ENCODE measurements at places on chromosomes 4 and X.
A peak's percentile ranks its signal among the peaks of the same experiment; 100 is the strongest.

- no peak for DNase-seq
These were observed 54.8 kb downstream of the C4orf51 start for GRCh38 chr4:145734576-145735346.

DNA sequence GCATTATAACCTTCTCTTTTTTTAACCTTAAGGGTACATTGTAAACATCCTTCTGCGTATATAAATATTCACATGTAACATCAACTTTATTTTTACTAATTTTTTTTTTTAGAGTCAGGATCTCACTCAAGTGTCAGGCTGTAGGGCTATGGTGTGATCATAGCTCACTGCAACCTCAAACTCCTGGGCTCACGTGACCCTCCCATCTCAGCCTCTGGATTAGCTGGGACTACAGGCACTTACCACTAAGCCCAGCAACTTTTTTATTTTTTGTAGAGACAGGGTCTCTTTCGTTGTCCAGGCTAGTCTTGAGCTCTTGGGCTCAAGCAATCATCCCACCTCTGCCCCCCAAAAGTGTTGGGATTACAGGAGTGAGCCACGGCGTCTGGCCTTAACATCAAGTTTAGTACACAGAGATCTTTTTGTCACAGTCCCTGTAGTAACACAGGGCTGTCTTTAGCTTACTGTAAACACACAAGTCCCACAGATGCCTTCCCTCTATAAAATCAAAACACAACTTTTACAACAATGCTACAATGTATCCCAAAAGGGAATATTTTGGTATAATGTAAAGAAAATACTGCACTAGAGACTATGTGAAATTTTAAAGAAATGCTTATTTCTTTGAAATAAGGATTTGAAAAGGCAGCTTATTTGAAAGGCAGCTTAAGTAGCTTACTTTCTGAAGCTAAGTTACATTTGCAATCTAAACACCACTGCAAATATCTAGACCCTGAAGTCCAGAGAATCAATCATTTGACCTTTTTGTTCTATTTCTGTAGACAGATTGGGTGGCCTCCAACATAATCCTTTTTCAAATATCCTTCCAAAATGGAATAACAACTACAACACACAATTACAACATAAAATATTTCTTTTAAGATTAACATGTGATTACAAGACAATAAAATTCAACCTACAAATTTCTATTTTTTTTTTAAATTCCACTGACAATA is 116.0 kb downstream of the APBB2 start:
- no peak for DNase-seq

GRCh38 chr4:6566391-6567190 is 8.4 kb upstream of the MAN2B2 start:
- DNase-seq, result no peak

DNA sequence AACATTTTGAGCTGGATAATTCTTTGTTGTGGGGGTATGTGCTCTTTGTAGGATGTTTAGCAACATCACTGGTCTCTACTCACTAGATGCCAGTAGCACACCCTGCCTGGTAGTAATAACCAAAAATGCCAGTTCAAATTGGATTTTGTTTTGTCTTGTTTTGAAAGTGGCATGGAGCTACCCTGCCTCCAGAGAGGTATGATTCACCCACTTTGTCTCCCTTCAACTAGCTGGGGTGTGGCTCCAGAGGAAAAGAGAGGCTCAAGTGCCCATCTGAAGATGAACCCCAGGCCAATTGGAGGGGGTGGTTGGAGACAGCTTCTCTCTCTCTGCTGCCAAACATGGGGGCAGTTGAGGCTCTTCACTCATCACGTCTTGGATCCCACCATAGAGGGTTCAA is 34.5 kb downstream of the NIPAL1 start:
- no peak for DNase-seq

DNA sequence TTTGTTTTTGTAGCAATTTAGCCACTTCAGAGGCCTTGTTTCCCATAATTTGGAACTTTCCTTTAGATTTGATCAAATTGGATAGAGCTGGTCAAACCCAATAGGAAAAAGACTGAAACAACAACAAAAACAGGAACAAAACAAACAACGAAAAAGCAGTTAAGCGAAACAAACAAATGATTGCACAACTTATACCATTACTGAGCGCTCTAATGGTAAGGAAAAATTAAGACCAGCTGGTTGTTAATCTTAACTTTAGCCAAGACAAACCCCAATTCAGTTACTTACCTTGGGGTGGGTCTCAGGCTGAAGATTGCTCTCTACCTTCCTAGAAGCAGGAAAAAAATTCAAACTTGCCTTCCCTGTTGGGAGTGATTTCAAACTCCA is 38.3 kb downstream of the SPCS3 start:
- no peak for DNase-seq

DNA sequence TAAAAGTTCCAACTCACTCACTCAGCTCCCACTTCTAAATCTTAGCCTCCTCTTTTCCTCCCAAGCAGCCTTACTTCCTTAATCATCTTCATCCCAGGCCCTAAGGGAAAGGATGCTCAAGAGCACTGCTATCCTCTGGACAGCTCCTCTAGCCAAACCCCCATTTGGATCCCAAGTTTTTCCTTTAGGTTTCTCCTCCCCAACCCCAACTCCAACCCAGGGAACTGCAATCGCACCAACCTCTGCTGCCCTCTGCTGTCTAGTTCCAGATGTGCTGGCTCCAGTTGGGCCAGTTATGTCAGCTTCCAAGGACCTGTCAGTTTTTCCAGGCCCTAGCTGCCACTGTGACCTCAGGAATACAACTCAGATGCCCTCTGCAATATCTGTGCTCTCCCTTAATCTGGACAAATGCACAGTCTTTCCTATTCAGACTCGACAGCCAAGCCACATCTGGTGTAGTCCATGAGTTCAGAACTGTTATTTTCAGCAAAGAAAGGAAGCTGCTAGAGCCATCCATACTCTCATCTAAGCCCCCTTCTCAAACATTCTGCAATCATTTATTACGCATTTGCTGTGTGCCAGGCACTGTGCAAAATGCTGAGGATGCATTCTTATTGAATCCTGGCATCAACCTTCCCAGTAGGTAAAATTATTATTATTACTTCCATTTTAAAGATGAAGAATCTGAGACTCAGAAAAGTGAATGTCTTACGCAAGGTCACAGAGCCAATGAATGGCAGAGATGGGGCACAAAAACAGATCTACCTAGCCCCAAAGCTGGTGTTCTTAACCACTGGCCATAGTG is 12.3 kb upstream of the XPNPEP2 start:
- no peak for DNase-seq

DNA sequence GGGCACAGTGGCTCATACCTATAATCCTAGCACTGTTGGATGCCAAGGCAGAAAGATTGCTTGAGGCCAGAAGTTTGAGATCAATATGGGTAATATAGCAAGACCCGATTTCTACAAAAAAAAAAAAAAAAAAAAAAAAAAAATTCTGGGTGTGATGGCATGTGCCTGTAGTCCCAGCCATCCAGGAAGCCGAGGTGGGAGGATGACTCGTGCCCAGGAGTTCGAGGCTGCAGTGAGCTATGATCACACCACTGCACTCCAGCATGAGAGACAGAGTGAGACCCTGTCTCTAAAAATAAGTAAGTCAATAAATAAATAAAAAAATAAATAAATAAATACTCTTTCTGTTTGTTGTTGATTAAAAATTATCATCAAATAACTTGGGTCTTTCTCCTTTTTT is 62.4 kb upstream of the BMPR1B start:
- DNase-seq, result no peak

- DNase-seq, result no peak
These were observed 47.0 kb upstream of the FAT1 start for GRCh38 chr4:186770481-186771175.

- no peak for DNase-seq
These were observed 56.0 kb downstream of the GLUD2 start for GRCh38 chrX:121103381-121103780.

- no peak for DNase-seq
These were observed 7.1 kb upstream of the BST1 start for GRCh38 chr4:15695729-15696128.

- DNase-seq, result no peak
These were observed 397.6 kb upstream of the BOD1L1 start for GRCh38 chr4:14025111-14025510.

GRCh38 chrX:3345281-3346191 is 916 bp downstream of the MXRA5 start:
- no peak for DNase-seq

- no peak for DNase-seq
These were observed 148.0 kb downstream of the COL25A1 start for GRCh38 chr4:109154424-109154823.

DNA sequence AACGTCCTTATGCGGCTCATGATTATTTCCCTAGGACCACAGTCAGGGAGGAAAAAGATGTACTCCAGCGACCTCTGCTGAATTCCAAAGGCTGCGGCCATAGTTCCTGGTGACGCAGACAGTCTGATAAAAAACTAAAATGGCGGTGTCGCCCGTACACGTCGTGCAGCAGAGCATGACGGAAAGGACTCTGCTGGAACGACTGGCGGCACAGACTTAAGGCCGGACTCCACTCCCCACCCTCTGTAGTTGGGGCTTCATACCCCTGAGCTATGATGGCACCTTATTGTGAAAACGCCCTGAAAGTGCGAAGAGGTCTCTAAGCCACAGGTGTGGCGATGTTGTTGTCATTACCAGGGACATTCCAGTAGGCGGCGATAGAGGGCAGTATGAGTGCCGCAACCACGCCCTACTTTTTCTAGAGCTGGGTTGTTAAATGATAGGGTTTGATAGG is 90.0 kb upstream of the EDA2R start:
- DNase-seq, result peak; percentile 19

- no peak for DNase-seq
These were observed 11.3 kb downstream of the PSAPL1 start for GRCh38 chr4:7423391-7423790.

DNA sequence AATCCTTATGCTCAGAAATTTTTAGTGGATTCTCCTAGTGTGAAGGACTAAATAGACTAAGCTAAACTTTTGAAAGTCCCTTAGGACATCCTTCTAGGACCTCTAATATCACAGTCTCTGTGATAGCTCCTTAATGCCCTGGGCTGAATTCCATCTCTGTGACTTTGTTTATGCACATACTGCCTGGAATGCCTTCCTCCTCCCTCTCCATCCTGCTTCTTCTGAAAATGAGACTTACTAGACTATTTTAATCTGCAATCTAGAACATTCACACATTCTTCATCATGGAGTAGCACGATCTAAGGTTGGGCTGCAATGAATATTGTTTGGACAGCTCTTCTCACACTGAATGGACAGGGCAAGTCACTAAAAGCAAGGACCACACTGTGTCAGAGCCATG is 65.0 kb upstream of the MSX1 start:
- DNase-seq, result no peak

GRCh38 chrX:33784548-33784947 is 347.6 kb downstream of the FAM47A start:
- no peak for DNase-seq

GRCh38 chr4:52883707-52884669 is 21.9 kb downstream of the RASL11B start:
- no peak for DNase-seq

- no peak for DNase-seq
These were observed 52.1 kb upstream of the LHFPL1 start for GRCh38 chrX:112731793-112732192.

- peak; percentile 43 for DNase-seq
These were observed 95.6 kb downstream of the AFAP1 start for GRCh38 chr4:7843831-7844593.

- no peak for DNase-seq
These were observed 58.4 kb downstream of the PDGFC start for GRCh38 chr4:156913234-156913633.

DNA sequence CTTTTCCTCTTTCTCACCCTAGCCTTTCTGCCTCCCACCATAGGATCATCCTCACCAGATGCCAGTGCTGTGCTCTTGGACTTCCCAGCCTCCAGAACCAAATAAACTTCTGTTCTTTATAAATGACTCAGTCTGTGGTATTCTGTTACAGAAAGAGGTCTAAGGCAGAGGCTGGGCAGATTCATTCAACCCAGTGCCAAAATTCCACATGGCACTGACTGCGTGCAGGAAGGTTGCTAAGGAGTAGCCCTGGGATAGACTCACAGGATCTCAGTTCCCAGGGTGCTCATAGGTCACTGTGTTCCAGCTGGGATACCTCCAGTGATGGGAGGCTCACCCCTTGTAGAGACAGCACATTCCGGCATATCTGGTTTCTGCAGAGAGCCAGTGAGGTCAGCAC is 22.0 kb downstream of the SORCS2 start:
- DNase-seq, result no peak

DNA sequence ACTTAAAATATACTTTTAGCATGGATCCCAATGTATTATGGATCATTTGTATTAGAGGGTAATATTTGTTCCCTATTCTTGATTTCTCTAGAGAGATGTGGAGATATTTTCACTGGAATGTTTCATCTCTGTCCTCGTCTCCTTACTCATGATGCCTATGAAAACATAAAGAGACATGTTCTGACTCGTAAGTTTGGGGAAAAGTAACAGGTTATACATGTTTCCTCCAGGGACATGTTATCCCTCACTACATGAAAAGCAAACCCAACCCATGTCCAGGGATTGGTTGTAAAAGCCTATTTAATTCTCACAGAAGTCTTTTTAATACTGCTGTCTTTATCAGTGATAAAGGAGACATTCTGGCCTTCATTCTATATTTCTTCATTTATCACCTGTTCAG is 621.4 kb downstream of the GABRG1 start:
- no peak for DNase-seq

- no peak for DNase-seq
These were observed 695.2 kb downstream of the GRXCR1 start for GRCh38 chr4:43587758-43588157.

GRCh38 chr4:185358959-185359358 is 36.8 kb downstream of the LRP2BP start:
- no peak for DNase-seq

- DNase-seq, result no peak
These were observed 91.6 kb downstream of the SHROOM3 start for GRCh38 chr4:76526585-76526990.

- no peak for DNase-seq
These were observed 6.9 kb downstream of the APEX2 start for GRCh38 chrX:55006827-55007621.

GRCh38 chr4:116724249-116724648 is 361.1 kb downstream of the TRAM1L1 start:
- DNase-seq, result no peak

DNA sequence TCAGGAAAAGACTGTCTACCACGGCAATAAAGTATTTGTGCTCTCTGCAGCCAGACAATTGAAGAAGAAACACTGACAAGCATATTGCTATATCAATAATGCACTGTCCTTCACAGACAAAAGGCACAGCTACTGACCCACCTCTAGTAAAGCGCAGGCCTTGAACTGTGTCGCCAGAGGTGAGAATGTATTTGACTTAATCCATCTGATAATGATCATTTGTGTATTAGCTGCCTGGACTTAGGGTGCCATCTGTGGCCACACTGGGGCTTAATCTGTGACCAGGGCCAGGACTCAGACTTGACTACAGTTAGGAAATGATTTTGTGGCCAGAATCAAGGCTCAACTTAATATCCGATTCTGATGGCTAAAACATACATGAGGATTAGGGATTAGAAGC is 260.4 kb downstream of the SMARCA1 start:
- DNase-seq, result no peak

GRCh38 chr4:133668061-133668851 is 519.2 kb downstream of the PCDH10 start:
- no peak for DNase-seq

GRCh38 chrX:14361435-14361834 is 167.9 kb upstream of the GLRA2 start:
- no peak for DNase-seq
